ENCODE measurements at places on chromosomes 3 and 15. TPM values are rescaled to one million over a fixed set of nuclear protein-coding genes. Genes with fewer than 3 reads are reported as not detected.

Gene CHRNA5
- total RNA-seq: 52.4 TPM

Gene ARL6
- 8.8 TPM for total RNA-seq

Gene XIRP1
- total RNA-seq: not detected

Gene BSN
- total RNA-seq: 0.87 TPM

Gene EAF1
- 16.1 TPM for total RNA-seq

DNA sequence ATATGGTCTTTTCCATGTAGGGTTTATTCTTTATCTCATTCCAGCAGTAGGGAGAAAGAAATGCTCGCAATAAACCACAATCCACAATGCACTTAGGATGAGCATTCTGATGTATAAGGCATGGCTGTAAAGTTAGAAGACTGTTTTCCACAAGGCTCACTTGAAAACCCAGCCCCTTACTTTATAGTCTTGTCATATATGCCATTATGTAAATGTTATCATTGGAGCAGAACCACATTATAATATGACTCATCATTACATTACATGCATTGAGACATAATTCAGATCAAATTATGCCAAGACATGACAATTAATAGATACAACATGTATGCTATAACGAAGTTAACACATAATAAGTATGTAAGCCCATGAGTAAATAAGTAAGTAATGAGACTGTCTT, 348.1 kb downstream of the LSAMP start:
- DNase-seq: no peak
- no peak overlapping the region for H3K4me3 ChIP-seq
- no peaks in the 10 kb centered on the region for H3K27me3 ChIP-seq
- H3K4me1 ChIP-seq: no peaks in the 10 kb centered on the region

GRCh38 chr3:23435318-23435717, 232.2 kb downstream of the UBE2E2 start:
- DNase-seq: no peak
- no peak overlapping the region for H3K4me3 ChIP-seq
- H3K27me3 ChIP-seq: no peaks in the 10 kb centered on the region
- no peak overlapping the region for H3K27ac ChIP-seq
- no peaks in the 10 kb centered on the region for H3K36me3 ChIP-seq
- H3K4me1 ChIP-seq: 0 out of 2 replicates have a peak, but pooled peaks cover 2% of the 10 kb centered on the region

GRCh38 chr3:70531063-70531657, 218.7 kb upstream of the MDFIC2 start:
- no peak overlapping the region for H3K4me3 ChIP-seq
- no peaks in the 10 kb centered on the region for H3K27me3 ChIP-seq
- H3K36me3 ChIP-seq: no peaks in the 10 kb centered on the region
- no peaks in the 10 kb centered on the region for H3K4me1 ChIP-seq
- no peak for DNase-seq

GRCh38 chr3:73073091-73073707, 11.7 kb downstream of the EBLN2 start:
- no peaks in the 10 kb centered on the region for H3K4me1 ChIP-seq
- no peaks in the 10 kb centered on the region for H3K27me3 ChIP-seq
- no peak overlapping the region for H3K4me3 ChIP-seq
- H3K27ac ChIP-seq: no peak overlapping the region

Data from Panc1 (cell line).